Stimulated activated CD4-positive, alpha-beta T cell treated with anti-CD3 and anti-CD28 coated beads, Interleukin-15, amount 100 ng/mL, for 24 hours (primary cell): ENCODE measurements at places on chromosomes 6 and 20.

- no peak for DNase-seq
Observed at GRCh38 chr6:18586133-18586532, 199.0 kb downstream of the RNF144B start.

GRCh38 chr6:90984066-90984465 lies 397.2 kb upstream of the MAP3K7 start:
- DNase-seq, result no peak

- DNase-seq, result no peak
Observed at GRCh38 chr6:130587778-130588520, 222.1 kb downstream of the TMEM200A start.

GRCh38 chr6:143664171-143664570 lies 13.6 kb upstream of the PHACTR2 start:
- no peak for DNase-seq

DNA sequence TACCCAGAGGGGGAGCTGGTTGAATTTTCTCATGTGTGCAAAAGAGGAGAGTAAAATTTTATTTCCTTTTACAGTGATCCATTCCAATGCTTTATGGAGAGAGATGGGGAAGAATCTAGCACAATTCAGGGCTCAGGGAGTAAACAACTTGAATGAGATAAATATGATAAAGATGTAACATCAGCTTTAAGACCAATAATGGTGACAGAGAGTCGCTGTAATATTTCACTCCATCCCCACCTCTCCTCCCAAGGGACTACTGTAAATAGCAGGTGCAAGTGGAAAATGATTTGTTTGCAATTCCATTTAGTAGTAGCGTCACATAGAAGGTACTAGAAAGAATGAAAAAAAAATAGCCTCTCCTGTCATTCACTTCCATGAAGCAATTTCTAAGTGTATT lies 4.8 kb downstream of the CRISP3 start:
- DNase-seq, result no peak

GRCh38 chr20:48886194-48886593 lies 35.3 kb upstream of the ARFGEF2 start:
- DNase-seq, result no peak

GRCh38 chr6:18656506-18656905 lies 269.4 kb downstream of the RNF144B start:
- no peak for DNase-seq

DNA sequence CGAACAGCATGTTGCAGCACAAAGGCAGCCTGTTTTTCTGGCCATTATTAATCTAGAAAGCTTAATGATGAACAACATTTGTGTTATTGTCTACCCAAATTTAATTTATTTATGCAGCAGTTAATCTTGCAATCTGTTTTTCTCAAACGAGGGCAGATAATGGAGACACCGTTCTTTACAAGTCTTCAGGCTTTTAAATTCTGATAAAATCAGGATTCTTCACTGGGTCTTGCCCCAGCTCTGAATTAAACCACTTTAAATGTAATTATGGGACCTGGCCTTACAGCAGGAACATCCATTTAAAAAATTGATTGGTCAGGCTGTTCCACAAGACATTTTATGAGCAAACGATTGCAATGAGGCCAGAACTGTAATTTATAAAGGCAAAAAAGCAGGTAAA lies 26.5 kb upstream of the INSM1 start:
- DNase-seq, result no peak

DNA sequence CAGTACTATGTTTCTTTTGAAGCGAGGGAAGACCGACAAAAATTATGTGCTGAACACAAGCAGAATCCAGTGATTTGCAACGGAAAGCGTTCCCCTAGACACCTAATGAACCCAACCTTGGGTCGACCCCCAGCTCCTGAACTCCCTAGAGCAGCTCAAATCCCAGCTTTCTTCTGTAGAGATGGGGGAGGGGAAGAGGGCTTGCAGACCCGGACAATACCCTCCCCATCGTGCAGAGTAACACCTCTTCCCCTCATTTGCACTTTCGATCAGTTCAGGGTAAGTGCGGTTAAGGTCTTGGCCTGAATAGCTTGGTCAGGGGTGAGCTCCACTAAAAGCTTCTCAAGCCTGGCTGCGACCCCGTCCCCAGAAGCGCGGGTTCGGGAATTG lies 404 bp downstream of the CEP162 start:
- no peak for DNase-seq

DNA sequence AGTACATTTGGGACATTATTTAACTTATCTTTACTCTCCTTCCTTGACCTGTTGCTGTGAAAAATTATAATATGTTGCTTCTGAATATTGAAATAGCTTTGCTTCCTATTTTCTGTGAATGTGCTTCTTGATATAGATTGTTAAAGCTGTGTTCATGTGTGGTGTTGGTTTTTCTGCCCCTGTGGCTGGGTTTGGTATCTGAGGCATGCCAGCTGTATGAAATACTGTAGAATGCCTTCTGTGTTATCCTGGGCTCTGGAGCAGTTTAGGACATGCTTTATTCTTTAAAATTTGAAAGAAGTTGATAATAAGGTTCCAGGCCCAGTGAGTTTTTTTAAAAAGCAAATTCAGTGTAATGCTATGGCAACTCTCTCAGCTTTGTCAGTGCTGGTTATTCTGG lies 71.7 kb downstream of the HIVEP1 start:
- DNase-seq, result no peak

DNA sequence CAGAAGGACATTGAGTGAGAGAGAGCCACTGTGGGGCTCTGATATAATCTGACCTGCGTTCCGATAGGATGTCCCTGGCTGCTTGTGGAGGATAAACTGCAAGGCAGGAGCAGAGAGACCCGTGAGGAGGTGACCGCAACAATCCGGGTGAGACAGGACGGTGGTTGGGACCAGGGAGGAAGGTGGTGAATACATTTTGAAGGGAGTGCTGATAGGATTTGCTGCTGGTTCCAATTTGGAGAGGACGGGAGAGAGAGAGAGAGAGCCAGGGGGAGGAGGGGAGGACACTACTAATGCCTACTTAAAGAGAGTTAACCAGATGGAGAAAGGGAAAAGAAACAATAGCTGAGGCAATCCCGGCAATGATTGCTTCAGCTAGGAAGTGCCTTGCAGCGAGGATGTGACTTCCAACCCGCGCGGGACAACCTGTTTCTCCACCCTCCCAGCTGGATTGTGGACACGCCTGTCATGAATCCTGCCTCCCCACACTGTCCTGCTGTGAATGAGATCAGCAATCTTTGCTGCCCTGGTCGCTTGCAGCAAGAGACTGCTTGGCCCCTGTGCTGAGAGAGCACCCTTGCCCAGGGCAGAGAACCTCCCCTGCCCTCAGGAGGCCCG lies 199.0 kb upstream of the KCNG1 start:
- DNase-seq, result no peak

- no peak for DNase-seq
Observed at GRCh38 chr6:131640576-131640975, 3.5 kb downstream of the ENPP3 start.

- no peak for DNase-seq
Observed at GRCh38 chr20:41165001-41165882, 27.9 kb downstream of the PLCG1 start.

DNA sequence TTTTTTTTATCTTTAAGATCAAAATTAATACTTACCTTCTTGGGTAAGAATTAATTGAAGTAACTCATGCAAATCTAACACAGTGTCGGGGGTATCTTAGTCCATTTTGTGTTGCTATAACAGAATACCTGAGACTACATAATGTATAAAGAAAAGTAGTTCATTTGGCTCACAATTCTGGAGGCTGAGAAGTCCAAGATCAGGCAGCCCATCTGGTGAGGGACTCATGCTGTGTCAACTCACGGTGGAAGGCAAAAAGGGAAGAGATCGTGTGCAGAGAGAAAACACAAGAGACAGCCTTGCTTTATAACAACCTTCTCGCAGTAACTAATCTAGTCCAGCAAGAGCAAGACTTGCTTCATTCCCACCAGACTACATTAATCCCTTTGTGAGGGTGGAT lies 92.9 kb upstream of the VSTM2L start:
- DNase-seq, result no peak

GRCh38 chr6:73823046-73823735 lies 127.2 kb downstream of the CD109 start:
- DNase-seq, result no peak

DNA sequence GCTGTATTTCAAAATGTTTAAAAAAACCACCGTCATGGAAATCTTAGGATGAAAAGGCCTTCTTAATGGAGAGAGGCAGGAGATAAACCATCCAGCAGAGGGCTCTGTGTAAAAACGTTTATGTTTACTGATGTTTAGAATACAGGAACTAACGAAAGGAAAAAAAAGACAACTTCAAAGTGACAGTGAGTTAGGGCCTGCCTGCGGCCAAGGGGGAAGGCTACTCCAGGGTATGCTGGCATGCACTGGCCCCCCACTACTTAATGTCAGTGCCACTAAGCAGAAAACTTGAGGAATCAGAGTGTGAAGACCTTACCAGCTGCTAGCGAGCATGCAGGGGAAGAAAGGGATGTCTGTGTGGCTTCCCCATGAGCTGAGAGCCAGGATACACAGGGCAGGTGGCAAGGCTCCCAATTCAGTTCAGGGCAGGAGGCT lies 47.7 kb downstream of the AKAP7 start:
- DNase-seq, result peak; percentile 20

- no peak for DNase-seq
Observed at GRCh38 chr6:4693173-4693970, 82.8 kb upstream of the CDYL start.

- DNase-seq, result no peak
Observed at GRCh38 chr6:140663094-140663493, 1288.6 kb upstream of the CITED2 start.

GRCh38 chr6:28922004-28922820 lies 1.6 kb downstream of the TRIM27 start:
- peak; percentile 35 for DNase-seq

DNA sequence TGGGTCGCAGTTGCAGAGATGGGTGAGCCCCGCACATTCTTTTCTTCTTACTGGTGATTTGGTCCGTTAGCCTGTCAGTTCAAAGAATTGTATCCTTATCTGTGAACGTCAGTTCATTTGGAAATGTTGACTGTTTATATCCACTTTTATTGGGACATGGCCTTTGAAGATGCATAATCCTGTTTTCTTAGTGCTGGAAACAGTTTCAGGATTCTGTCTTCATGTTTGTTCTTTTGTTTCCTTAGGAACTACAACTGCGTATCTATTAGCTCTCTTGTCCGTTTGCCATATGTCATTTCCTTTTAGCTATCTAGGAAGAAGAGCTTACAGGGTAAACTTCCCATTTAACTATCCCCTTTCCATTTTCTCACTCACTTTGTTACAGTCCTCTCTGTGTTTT lies 35.0 kb upstream of the TULP1 start:
- no peak for DNase-seq

DNA sequence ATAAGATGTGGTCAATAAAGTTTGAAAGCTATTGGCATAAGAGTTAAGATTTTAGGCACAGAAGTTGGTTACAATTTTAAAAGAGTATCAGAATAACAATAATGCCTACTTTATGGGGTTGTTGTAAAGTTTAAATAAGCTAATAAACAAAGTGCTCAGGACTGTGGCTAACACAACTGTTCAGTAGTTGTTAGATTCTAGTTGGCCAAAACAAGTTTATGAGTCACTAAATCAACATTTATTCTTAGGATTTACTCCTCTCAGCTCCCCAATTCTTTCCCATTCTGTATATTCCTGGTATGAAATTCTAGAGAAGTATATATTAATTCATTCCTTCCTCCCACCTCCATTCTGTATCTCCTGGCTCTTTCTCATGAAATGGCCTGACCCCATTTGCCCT lies 14.5 kb downstream of the RMND1 start:
- DNase-seq, result no peak

DNA sequence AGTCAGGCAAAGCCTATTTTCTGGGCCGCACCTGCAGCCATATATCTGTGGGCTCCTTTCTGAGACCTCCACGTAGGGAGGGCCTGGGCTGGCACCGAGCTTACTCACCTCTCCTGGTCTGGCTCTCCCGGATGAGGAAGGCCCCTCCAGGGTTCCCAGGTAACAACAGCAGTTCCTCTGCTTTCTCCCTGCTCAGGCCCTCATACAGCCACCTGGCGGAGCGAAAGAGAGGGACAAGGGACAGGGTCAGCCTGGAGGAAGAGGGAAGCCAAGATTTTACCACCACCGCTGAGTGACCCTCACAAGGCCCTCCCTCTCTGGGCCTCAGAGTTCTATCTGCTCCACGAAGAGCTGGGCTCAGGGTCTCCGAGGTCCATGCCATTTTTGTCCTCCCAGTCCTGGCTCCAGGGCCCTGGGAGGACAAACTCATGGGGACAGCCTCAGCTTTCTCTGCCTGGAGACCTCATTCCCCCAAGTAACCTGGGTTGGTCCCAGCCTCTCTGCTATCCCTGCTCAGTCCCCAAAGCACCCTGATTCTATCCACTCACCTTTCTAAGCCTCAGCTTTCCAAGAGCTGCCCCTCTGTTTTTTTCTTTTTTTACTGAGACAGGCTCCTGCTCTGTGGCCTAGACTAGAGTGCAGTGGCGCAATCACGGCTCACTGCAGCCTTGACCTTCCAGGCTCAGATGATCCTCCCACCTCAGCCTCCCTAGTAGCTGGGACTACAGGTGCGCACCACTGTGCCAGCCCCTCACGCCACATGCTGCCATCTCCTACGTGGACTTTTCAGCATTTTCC lies 13.3 kb downstream of the SLA2 start:
- DNase-seq, result no peak

DNA sequence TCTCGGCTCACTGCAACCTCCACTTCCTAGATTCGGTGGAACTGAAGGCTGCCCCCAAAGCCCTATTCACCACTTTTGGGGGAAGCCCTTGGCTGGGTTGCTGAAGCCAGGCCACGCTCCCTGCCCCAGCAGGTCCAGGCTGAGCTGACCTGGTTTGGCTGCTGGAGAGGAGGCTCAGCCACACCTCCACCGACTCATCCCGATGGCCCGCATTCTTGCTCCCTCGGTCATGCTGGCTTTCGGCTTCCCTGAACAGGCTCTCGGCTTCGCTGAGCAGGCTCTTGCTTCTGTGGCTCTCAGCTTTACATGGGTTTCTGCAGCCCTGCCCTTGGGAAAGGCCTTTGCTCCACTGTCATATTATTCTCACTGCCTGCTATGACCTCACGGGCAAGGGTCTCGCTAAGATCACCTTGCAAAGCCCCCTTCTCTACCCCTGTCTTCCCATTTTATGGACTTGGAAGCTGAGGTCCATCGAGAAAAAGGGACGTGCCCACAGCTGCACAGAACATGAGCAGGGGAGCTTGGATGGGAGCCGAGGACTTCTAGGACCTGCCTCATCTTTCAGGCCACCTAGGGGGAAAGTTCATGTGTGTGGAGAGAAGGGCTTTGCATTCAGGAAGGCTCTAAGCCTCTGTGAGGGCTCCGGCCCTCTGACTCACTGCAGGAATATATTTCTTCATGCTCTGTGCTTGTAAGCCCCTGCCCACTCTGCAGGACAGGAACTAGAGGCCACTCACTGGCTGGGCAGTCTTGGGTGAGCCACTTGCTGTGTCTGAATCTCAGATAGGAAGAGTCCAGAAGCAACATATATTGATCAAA lies 15.6 kb downstream of the ARHGAP40 start:
- no peak for DNase-seq

GRCh38 chr6:19333936-19334335 lies 503.2 kb upstream of the ID4 start:
- no peak for DNase-seq

DNA sequence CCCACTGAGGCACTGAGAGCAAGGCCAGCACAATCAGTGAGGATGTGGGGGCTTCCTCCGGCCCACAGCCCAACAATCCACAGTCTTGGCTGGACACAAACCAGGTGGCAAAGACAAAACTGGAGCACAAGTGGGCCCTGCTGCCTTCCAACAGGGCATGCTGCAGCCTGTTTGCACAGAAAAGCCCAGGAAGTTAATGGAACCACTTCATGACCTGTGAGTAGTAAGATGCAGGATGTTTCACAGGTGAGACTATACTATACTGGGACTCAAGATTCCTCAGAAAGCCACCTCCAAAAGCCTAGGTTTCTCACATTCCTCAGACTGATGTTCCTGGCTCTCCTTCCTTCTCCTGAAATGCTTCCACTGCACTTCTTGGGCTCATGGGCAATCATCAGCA lies 235.5 kb downstream of the KIF16B start:
- DNase-seq, result no peak
